ENCODE measurements at places on chromosomes 2 and 18.

DNA sequence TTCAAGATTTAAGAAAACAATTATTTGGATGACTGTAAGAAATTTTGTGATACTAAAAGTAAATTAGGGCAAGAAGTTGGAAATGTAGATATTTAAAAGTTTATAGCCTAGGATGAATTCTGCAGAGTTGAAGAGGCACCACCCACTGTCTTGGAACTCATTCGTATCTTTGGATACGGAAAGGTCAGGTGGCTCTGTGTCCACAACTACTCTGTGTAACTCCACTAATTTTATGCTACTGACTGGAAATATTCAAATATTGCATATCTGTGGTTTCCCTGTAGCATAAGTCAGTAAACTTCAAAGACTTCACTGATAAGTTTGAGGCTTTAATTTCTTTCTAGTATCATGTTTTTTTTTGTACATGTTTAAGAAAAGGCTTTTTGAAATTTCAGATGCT, 156.9 kb upstream of the RPRM start:
- DNase-seq: no peak

GRCh38 chr2:144224472-144224871, 295.4 kb downstream of the ZEB2 start:
- DNase-seq: no peak

- DNase-seq: no peak
These were observed 167.0 kb upstream of the OTX1 start for GRCh38 chr2:62883629-62884028.

GRCh38 chr2:72915907-72916742, 1.2 kb upstream of the EMX1 start:
- DNase-seq: peak; percentile 34

DNA sequence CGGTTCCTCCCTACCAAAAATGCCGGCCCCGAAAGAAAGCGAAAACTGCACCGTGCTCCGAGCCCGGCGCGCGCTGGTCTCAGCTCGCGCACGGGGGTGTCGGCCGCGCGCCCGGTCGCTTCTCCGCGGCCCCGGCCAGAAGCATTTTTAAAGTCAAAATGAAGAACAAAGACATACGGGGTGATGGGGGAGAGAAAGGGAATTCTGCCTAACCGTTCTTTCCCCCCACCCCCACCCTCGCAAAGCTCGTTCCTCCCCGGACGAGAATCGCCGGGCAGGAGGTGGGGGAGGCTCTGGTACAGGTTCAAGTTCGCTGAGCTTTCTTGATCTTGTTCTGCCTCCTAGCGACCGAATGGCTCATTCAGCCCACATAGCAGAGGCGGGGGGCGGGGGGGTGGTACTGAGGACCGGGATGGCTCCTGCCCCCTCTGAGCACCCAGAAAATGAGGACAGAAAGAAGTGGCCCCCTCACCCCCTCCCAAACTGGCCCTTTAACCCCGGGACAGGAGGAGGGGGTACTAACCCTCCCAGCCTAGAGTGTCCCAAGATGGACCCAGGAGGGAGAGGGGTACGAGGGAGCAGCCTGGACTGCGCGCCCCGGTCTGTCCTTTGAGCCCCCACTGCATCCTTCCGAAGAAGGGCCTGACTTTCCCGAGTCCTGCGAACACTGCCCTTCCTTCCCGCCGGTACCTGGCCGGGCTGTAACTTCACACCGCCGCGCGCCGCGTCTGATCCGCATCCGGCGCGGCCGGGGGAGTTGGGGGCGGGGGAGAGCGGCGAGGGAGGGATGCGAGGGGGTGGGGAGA, 3.1 kb downstream of the BCL11A start:
- peak; percentile 89 for DNase-seq

DNA sequence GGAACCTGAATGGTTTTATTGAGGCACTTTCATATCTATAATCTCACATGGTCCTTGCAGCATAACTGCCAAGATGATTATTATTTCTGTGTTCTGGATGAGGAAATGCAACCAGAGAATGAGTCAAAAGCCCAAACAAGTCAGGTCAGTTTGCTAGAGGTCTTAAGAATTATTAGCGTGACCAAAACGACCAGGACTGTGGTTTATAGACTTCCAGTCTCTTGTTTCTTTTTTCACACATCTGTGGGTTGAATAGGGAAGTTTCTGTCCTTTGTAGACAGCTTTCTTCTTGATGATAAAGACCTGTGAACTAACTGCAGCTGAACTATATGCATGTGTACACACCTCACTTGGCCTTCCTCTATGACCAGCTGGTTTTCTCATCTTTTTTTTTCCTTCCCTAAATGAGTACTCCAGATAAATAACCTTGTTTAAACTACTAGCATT, 13.9 kb downstream of the ADAM23 start:
- peak; percentile 10 for DNase-seq

DNA sequence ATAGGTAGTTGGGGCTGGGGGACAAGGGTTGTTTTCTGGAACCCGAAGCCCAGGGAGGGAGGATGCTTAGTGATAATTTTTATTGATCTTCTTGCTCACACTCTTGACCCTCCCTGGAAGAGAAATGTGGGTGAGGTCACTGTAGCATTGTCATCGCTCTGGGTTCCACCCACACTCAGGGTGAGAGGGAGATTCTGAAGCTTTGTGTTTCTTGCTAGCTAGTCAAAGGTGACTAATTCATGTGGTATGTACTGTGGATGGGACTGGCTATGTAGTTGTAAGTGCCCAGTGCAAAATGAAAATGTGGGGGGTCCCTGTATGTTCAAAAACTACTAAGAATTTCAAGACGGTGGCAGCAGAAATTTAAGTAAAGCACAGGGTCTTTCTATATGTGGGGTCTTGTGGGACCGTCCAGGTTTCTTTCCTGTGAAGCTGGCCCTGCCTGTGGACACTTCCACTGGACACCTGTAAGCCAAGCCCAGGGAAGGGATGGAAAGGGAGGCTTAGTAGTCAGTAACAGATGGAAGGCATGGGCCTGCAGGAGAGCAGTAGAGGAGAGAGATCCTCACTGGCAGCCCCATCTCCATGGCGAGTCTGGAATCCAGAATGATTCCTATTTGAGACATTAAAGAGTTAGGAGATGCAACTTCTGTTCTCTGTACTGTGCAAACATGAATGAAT, 35.0 kb downstream of the TSN start:
- no peak for DNase-seq

DNA sequence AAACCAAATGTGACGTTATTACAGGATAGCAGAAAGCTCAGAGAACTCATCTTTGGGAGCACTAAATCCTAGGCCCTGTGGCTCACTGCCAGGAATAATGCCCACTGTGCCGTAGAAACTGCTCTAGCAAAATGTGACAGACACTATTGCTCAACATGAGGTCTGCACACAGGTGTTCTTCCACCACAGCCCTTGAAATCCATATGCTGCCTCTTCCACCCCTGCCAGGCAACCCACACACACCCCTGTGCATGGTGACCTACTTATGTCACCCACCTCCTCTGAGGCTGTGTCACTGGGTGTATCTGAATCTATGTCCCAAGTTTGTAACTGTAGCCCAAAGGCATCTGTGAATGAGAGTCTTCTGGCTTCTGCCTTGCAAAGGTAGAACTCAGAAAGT, 66.1 kb upstream of the MBOAT2 start:
- DNase-seq: no peak

GRCh38 chr18:51897884-51898283, 442.1 kb upstream of the DCC start:
- no peak for DNase-seq

- peak; percentile 76 for DNase-seq
These were observed 135.9 kb downstream of the ACKR3 start for GRCh38 chr2:236705295-236706105.

- DNase-seq: peak; percentile 13
These were observed 121.5 kb upstream of the LTBP1 start for GRCh38 chr2:32825291-32825712.

DNA sequence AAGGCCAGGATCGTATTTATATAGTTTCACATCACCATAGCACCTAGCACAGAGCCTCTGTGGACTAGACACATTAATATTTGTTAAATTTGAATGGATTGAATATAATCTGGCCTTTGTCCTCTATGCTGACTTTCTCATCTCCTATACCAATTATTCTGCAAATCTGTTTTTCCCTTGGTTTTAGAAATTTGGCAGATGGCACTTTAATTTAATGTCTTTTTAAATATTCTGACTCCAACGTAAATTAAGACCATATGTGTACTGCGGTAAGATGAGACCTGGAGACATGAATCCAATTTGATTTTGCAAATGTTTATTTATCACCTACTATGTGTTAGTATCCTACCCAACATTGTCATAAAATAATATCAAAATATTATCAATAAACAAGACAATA, 1281.9 kb upstream of the PIK3C3 start:
- DNase-seq: no peak

GRCh38 chr2:189232759-189233406, 53.3 kb upstream of the COL5A2 start:
- DNase-seq: no peak

DNA sequence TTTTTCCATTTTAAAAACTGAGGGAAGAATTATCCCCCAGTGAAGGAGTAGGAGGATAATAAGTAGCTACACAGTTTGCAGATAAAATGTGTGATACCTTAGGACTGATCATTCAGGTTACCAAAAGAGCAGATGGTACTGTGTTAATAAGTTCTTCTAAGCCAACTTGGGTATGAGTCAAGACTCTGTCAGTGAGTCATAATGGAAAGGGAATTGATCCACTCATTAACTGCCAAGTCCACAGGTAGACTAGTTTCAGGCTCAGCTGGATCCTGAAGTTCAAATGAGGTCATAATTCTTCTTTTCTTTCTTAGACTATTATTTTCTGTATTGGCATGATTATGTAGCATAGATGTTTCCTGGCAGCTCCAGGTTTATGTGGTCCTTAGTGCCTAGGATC, 142.4 kb upstream of the ALPP start:
- no peak for DNase-seq

DNA sequence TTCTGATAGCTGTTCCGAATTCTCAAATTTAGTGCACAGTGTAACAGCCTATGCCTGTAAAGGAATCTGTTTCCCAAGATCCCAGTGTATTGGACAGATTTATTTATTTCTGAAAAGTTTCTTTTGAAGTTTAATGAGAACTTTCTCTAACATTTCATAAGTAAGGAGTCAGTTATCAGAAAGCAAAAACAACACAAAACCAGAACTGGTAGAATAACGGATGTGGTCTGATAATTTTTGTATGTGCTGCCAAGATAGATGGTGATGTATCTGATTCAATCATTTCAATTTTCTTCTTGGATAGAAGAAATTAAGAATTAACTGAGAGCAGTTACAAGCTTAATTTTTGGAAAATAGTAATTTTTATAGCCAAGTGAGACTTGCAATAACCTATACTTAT, 374.3 kb downstream of the SOCS6 start:
- no peak for DNase-seq

- DNase-seq: no peak
These were observed 23.7 kb downstream of the CUL3 start for GRCh38 chr2:224561234-224562005.

GRCh38 chr18:74692367-74693013, 94.8 kb downstream of the ZNF407 start:
- no peak for DNase-seq

GRCh38 chr2:135163901-135164300, 111.8 kb downstream of the RAB3GAP1 start:
- no peak for DNase-seq

Data from suppressor macrophage (primary cell).